Left ventricle myocardium inferior (tissue), 1 donor: ENCODE measurements at places on chromosomes 13 and 19. TPM values are rescaled to one million over a fixed set of nuclear protein-coding genes. Genes with fewer than 3 reads are reported as not detected.

TPTE2 gene
- total RNA-seq: not detected

GRCh38 chr13:92952161-92952560 lies 274.4 kb upstream of the GPC6 start:
- DNase-seq: no peak

GRCh38 chr13:27634231-27634630 lies 12.5 kb downstream of the POLR1D start:
- no peak for DNase-seq

DNA sequence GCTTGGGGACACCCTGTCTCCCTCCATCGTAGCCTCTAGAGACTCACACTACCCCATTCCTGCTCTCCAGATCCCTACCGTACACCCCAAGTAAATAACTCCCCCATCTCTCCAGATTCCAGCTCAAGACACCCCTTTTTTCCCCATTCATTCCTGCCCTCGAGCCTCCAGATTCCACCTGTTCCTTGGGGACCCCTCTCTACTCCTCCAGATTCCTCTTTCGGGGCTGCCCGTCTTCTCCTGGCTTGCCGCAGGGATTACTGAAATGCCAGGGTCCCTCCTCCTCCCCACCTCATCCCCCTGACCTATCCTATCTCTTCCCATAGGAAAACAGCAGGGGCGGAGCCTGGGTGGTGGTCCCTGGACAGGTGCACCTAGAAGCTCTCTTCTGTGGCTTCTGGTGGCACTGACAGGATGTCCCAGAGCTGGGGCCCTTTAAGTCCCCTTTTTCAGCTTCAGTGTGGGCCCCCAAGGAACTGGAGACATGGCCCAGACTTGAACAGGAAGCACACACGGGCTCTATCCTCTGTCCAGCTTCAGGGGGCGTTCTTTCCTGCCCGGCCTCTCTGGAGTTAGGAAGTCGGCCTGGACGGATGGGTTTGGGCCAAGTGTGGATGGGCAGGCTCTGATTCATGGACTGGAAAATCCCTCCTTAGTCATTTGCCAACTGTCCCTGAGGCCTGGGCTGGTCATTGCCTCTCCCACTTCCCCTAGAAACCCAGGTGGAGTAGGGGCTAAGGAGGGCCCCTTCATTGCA lies 1.2 kb downstream of the ZSWIM4 start:
- peak; percentile 76 for DNase-seq

DNA sequence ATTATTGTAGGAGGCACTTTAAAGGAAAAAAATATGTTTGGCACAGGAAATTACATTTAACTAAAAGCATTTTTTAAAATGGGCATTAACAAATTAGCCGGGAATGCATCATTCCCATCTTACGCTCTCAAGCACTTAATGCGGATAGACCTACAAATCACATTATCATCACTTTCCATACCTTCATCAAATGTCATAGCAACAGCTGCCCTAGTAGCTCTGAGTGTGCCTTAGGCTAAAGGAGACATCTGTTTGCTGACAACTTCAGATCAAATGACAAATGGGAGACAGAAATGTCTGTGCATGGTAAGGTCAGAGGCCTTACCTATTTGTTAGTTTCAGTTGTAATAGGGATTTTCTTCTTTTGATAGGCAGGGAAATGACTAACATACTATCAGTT lies 773.2 kb upstream of the SLC10A2 start:
- no peak for DNase-seq
